ENCODE measurements at places on chromosomes 5 and 9.
A peak's percentile ranks its signal among the peaks of the same experiment; 100 is the strongest.

- DNase-seq, result no peak
Measured at GRCh38 chr9:78132701-78133058, 101.1 kb upstream of the GNAQ start.

GRCh38 chr9:77305622-77306400 lies 128.5 kb downstream of the VPS13A start:
- DNase-seq, result no peak

DNA sequence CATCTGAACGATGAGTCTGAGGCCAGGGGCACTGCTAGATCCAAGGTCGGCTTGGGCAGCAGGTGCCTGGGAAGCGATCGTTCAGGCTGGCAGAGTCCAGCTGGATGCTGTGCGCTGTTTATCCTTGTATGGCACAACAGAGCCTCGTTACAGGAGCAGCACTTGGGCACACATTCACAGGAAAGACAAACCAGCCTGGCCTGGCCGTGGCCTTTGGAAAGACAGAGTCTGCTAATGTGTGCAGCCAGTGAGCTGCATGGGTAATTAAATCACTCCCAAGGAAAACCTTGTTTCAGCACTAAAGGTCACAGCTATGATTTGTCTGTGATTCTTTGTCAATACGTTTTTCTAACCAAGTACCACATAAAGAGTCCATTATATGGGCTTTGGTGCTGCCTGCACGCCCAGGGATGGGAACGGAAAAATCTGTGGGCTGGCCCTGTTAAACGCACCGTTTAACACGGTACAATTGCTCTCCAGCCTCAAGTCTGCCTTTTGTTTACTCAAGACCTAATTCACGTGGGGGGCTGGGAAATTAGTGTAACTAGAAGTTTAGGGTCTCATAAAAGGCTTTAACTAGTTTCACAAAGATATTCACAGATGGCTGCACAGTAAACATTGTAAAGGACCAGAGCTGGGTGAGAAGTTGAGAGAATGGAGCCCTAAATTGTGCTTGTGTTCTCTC lies 509.3 kb downstream of the KDM4C start:
- DNase-seq, result peak; percentile 93

GRCh38 chr9:113337714-113338113 lies 2.4 kb downstream of the WDR31 start:
- DNase-seq, result no peak

- DNase-seq, result no peak
Measured at GRCh38 chr5:169151051-169151805, 149.7 kb downstream of the SLIT3 start.
